MV-4-11 (cell line): ENCODE measurements at places on chromosomes 7 and 10.

- peak; percentile 54 for DNase-seq
These were observed 140.9 kb upstream of the NRBF2 start for GRCh38 chr10:62992145-62992721.

- DNase-seq: no peak
These were observed 25.1 kb downstream of the GALNT11 start for GRCh38 chr7:152050547-152050971.

DNA sequence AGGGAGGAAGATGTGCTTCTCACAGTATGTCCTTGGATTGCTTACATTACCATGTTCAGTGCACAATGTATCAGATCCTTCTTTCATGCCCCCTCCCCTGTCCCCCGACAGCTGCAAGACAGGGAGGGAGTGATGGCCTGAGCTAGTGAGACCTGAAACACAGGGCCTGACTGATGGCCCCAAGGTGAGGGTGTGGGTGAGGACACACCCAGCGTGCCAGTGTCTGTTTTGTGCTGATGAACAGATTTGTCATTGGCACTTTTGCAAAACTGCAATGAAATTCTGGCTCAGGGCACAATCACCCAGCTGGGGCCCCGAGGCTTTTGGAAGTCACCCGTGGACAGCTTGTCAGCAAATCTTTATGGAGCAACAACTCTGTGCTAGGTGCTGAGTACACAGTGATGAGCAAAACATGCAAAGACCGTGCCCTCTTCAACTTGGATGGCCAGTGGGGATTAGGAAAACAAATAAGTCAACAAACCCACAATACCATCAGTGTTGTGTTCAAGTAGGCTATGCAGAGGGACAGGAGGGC is 59.4 kb upstream of the EMX2 start:
- no peak for DNase-seq

DNA sequence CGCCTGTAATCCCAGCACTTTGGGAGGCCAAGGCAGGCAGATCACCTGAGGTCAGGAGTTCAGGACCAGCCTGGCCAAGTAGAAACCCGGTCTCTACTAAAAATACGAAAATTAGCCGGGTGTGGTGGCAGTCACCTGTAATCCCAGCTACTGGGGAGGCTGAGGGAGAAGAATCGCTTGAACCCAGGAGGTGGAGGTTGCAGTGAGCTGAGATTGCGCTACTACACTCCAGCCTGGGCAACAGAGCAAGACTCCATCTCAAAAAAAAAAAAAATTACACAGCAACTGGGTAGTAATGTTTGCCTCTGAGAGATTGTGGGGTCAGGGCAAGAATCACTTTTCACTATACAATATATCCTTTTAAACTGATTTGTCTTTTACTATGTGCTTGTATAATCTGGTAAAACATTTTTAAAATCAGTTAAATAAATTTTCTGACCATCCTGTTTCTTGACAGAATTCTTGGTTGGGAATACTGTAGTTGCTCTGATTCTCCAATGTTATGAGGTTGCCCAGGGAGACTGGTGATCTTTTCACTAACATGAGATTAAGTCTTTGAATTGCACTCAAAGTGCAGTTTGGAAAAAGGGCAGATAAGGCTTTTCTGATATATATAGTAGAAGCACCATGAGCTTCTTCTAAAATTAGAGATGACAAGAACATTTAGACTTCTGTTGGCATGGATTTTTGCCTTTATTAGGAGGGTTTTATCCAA is 1.5 kb downstream of the ENTPD7 start:
- DNase-seq: no peak

DNA sequence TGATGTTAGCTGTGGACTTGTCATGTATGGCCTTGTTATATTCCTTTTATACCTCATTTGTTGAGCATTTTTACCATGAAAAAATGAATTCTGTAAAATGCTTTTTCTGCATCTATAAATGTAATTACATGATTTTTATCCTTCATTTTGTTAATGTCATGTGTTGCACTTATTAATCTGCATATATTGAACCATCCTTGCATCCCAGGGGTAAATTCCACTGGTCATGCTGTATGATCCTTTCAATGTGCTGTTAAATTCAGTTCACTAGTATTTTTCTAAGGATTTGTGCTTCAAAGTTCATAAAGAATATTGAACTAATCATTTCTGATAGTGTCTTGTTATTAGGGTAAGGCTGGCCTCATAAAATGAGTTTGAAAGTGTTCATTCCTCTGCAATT is 31.9 kb upstream of the AHR start:
- DNase-seq: no peak

DNA sequence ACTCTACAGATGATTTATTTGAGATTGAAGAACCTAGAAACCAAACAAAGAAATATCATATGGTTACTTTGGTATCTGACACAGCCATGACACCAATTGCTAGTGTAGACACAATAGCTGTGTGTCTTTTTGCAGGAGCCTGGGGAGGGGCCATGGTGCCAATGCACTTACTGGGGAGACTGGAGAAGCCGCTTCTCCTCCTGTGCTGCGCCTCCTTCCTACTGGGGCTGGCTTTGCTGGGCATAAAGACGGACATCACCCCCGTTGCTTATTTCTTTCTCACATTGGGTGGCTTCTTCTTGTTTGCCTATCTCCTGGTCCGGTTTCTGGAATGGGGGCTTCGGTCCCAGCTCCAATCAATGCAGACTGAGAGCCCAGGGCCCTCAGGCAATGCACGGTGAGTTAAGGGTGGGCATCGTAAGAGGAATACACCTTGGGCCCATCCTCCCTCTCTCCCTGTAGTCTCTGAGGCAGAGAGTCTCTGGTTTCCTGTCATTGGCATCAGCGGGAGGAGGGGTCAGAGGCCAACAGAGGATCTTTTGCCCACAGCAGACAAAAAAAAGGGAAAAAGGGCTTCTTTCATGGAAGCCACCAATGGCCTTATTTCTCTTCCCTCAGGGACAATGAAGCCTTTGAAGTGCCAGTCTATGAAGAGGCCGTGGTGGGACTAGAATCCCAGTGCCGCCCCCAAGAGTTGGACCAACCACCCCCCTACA is 1.2 kb downstream of the TMEM139 start:
- DNase-seq: no peak

GRCh38 chr7:101824440-101824839 is 7.0 kb downstream of the CUX1 start:
- no peak for DNase-seq

DNA sequence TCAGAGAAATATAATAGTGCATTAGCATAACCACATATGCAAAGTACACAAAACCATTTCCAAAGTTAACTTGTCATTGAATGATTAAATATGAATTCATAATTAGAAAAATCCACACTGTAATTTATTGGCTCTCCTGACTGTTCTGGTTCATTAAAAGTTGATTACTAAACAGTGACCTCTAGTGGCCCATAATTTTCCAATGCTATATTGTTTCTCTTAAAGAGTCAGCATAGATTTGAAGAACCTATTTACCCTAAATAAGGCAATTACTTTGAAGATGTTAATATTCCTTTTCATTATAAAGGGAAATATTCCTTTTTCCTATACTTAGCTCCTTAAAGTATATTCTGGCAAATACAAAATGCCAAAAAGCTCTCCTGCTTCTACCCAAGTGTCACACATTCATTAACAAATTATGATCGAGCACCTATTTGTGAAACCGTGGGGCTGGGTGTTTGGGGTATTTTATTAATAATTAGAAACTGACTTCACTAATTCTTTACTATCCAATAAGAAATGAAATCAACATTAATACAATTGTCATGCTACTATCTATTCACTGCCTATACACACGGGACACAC is 86.2 kb downstream of the HIBADH start:
- peak; percentile 19 for DNase-seq

DNA sequence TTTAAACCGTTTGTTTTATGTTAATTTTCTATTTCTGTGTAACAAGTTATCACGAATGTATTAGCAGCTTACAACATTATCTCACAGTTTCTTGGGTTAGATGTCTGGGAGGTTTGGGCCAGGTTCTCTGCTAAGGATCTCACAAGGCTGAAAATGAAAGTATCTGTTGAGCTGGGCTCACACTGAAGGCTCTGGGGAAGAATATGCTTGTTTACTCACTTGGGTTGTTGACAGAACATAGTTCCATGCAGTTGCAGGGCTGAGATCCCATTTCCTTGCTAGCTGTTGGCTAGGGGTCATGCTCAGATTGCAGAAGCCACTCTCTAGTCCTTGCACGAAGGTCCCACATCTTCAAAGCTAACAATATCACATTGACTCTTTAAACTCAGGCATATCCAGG is 266.6 kb upstream of the GNAI1 start:
- no peak for DNase-seq

DNA sequence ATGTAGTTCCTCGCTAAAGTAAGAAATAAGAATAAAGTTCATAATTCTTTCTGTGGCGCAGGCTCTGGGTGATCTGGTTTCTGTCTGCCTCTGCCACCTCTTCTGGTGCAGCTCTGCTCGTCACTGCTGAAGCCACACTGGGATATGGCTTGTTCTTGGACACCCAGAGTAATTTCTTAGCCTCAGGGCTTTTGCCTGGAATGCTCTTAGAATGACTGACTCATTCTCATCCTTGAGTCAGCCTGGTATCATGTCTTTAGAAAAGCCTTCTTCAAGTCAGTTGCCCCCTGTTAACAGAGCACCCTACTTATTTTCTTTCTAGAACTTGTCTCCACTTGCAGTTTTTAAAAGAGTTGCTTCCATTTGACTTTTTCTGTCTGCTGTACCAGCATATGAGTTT is 2.0 kb downstream of the ZSCAN25 start:
- no peak for DNase-seq

DNA sequence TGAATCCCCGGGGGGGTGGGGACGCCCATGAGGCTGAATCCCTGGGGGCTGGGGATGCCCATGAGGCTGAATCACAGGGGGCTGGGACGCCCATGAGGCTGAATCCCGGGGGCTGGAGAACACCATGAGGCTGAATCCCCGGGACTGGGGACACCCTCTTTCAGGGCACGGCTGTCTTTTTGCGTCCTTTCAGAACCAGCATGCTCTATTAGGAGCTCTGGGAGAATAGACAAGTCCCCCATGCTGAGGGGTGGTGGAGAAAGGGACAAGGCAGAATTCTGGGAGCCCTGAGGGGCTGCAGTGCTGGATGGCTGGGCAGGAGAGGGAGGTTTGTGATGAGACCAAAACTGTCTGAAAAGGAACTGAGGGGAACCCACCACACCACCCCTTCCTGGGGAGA is 257.3 kb upstream of the TCERG1L start:
- DNase-seq: no peak

DNA sequence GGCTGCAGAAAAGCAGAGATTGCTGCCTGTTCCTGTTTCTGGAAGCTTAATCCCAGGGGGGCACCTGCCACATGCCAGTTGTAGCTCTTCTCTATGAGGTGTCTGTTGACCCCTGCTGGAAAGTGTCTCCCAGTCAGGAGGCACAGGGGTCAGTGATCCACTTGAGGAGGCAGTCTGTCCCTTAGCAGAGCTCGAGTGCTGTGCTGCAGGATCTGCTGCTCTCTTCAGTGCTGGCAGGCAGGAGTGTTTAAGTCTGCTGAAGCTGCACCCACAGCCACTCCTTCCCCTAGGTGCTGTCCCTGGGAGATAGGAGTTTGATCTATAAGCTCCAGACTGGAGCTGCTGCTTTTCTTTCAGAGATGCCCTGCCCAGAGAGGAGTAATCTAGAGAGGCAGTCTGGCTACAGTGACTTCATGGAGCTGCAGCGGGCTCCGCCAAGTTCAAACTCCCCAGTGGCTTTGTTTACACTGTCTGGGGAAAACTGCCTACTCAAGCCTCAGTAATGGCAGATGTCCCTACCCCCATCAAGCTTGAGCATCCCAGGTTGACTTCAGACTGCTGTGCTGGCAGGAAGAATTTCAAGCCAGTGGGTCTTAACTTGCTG is 57.6 kb upstream of the CROT start:
- no peak for DNase-seq

GRCh38 chr7:159197066-159197975 is 52.7 kb upstream of the VIPR2 start:
- DNase-seq: peak; percentile 54

DNA sequence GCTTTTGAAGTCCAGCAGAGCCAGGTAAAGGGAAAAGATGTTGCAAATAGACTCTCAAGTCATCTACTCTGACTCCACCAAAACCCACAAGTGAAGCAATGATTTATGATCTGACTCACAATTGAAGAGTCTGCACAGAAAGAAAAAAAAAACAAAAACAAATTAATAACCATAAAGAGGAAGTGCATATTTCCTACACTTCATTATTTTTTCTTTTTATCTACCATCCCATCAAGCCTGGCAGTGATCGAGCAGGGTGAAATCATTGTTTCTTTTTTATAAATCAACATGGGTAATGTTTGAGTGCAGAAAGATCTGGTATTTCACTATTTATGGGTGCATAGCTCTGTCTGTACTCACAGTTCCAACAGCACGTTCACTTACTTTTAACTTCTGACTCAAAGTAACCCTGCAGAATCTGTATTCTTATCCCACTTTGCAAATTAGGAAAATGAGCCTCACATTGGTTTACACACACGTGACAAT is 829.0 kb downstream of the TNS3 start:
- peak; percentile 50 for DNase-seq

GRCh38 chr7:112182749-112183148 is 23.4 kb downstream of the DOCK4 start:
- no peak for DNase-seq

DNA sequence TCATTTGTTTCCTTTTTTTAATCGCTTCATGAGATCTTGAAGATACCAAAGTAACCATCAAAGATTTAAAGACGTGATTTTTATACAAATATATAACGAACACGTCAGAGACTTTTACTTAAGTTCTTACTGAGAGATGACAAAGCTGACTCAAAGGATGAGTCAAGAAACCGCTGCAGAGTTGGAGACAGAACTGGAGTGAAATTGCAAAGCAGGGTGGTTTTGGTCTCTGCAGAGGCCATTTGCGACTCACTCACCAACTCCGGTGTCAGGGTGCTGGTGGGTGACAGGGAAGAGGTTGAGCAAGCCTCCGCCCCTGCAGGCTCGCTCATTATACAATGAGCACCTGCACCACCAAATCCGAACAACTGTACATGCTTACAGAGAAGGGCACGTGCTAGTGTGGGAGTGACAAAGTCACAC is 75.2 kb downstream of the DNAJB6 start:
- peak; percentile 65 for DNase-seq

DNA sequence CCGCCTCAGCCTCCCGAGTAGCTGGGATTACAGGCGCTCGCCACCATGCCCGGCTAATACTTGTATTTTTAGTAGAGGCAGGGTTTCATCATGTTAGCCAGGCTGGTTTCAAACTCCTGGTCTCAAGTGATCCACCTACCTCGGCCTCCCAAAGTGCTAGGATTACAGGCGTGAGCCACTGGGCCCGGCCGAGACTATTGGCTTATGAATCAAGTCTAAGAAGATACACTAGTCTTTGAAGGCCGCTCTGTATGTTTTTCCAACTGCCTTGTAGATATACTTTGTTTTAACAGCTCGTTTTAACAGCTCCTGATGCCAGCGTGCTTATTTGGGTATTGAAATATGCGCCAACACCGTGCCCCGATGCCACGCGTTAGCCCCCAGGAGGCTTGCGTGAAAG is 136.4 kb upstream of the SH2B2 start:
- no peak for DNase-seq

DNA sequence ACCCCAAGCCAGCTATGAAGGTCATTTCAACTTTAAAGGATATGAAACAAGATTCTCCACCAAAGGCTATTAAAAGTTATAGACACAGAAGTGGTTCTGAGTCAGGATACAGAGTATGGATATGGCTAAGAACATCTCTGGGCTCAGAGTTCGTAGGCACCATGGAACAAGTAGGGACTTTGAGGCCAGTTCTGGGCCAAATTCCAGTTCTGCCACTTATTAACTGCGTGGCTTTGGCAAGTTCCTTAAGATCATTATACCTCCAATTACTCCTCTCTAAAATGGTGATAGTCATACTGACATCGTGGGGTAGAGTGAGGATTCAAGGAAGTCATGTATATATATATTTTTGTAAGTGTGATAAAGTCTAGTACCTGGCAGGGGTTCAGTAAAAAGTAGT is 105.8 kb upstream of the NFE2L3 start:
- no peak for DNase-seq
